ENCODE measurements at places on chromosomes 6 and 20. TPM values are rescaled to one million over a fixed set of nuclear protein-coding genes. Genes with fewer than 3 reads are reported as not detected.

- no peak for DNase-seq
Measured at GRCh38 chr6:136775548-136775947, 16.7 kb downstream of the MAP3K5 start.

DNA sequence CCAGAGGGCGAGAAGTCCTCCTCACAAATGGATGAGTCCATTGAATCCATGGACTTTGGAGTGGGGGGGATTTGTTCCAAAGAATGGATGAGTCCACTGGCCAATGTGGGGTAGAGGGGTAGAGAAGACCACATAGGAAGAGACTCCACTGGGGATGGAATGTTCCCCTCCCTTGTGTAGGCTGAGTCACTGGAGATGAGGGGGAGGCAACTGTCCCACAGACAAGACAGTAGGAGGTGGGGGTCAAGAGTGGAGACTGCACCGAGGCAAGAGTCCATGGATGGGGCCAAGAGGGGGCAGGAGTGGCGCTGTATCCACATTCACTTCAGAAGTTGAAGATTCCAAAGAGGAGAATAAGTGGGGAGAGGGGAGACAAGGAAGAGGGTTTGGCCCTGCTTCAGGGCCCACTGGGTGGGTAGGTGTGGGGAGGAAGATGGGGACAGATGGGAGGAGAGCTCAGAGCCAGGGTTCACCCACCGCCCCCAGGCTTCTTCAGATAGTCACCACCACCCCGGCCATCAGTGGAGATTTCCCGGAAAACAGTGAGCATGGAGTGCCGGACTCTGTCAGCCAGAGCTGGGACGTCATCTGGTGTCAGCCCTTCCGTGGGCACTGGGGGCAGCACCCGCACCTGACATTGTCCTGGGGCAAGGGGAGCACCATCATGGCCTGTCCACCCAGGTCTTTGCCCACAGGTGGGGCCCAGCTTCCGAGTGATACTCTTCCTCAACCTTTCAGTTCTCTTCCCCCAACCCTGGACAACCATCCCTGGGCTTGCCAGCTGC is 4.6 kb downstream of the EGFL8 start:
- no peak for DNase-seq

DNA sequence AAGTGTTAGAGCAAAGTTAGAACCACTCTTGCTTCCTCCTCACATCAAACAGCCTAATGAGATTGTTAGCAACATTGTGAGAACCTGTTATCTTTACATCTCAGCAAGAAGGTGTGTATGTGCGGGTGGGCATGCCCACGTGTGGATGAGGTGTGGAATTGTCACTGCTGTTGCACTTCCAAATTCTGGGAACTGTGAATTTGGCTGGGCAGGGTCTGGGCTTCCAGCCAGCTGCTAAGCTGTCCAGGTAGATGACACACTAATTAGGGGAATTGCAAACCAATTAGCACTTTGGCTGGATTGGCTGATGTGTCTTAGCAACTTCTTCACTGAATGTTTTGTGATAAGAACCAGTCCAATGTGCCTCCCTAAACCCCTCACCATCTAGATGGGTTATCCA is 848.2 kb downstream of the DHX35 start:
- DNase-seq = no peak

Gene KIF25
- not detected for total RNA-seq

Gene PTCHD4
- not detected for total RNA-seq

Gene OR2J3
- total RNA-seq = not detected

Gene SLC17A1
- total RNA-seq = not detected
